Activated CD4-positive, alpha-beta T cell treated with anti-CD3 and anti-CD28 coated beads, Interleukin-2, amount 10 ng/mL, durations not matched to agents 7 days and 5 days (primary cell): ENCODE measurements at places on chromosomes 2 and 18.

GRCh38 chr2:222969491-222969890 is 82.5 kb upstream of the KCNE4 start:
- no peak for DNase-seq

GRCh38 chr2:46446871-46447568 is 32.3 kb upstream of the TMEM247 start:
- DNase-seq: no peak

- no peak for DNase-seq
Measured at GRCh38 chr2:110813896-110814295, 81.5 kb downstream of the ACOXL start.

DNA sequence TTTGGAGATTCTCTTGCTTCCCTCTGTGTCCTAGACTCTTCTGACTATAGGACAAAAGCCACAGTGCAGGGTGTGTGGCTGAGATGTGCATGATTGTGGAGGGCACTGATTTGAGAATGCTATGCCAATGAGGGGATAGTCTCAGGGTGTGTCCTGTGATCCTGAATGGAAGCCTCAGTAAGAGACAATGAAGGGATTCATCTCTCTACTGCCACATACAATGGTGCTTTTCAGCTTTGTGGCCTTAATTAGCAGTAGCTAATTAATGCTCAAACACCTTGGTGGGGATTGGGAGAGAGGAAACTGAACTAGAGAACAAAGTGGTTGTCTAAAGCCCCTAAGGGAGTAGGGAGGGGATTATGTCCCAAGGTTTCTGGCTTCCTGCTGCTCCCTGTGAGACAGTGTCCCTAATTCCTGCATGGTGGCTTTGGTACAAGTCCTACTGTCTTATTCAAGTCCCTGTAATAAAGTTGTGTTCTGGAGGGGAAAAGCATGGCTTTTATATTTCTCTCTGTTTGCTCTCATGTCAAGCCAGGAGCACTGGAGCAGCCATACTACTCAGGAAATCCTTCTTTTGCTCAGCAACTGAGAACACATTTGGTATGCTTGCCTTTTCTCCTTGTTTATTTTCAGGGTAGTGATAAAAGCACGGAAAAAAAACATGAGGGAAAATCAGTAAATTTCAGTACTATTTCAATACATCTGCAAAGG is 415.2 kb upstream of the TCF4 start:
- DNase-seq: no peak

- peak; percentile 47 for DNase-seq
Measured at GRCh38 chr18:77207540-77207939, 42.1 kb upstream of the GALR1 start.
